ENCODE measurements at places on chromosomes 3 and 15.
A peak's percentile ranks its signal among the peaks of the same experiment; 100 is the strongest.

GRCh38 chr3:184498986-184499606 lies 62.5 kb upstream of the EPHB3 start:
- DNase-seq, result no peak

DNA sequence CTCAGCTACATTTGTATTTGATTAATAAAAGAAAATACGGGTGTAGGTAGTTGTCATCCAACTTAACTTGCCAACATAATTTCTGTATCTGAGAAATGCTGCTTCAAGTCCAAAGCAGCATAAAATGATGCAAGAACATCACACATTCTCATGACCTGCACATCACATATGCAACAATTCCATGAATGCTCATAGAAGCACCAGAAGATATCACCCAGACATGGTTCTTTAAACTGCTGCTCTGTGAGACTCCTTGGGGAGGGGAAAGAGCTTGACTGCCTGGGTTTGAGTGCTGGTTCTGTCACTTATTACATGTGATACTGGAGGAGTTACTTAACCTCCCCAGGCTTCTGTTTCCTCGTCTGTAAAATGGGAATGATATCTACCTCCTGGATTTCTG lies 39.4 kb downstream of the CHST14 start:
- DNase-seq, result no peak

- peak; percentile 69 for DNase-seq
These were observed 26.5 kb downstream of the NEO1 start for GRCh38 chr15:73078722-73079121.

GRCh38 chr15:75684648-75685047 lies 28.0 kb downstream of the CSPG4 start:
- DNase-seq, result no peak
